ENCODE measurements at places on chromosomes 5 and 9.
A peak's percentile ranks its signal among the peaks of the same experiment; 100 is the strongest.

- DNase-seq = peak; percentile 40
Observed at GRCh38 chr5:116492016-116492623, 82.5 kb downstream of the SEMA6A start.

- DNase-seq = no peak
Observed at GRCh38 chr5:55063899-55064298, 38.5 kb upstream of the GZMA start.

DNA sequence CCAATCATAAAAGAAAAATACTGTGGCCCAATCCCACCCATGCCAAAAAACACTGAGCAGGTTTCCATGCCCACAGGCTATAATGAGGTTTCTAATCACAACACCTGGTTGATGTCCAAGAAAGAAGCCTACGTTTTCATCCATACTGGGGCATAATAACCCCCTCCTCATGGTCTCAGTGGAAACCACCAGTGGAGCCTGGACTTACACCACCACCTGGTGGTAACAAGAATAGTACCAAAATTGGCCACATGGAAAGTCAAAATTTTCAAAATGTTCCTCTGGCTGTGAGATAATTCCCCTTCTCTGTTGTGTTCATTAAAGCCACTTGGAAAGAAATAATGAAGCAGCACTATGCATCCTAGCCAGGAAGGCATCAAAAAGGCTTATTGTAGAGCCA lies 687.3 kb upstream of the ST8SIA4 start:
- DNase-seq = no peak

- DNase-seq = no peak
Observed at GRCh38 chr5:134989266-134989830, 21.6 kb downstream of the CATSPER3 start.

DNA sequence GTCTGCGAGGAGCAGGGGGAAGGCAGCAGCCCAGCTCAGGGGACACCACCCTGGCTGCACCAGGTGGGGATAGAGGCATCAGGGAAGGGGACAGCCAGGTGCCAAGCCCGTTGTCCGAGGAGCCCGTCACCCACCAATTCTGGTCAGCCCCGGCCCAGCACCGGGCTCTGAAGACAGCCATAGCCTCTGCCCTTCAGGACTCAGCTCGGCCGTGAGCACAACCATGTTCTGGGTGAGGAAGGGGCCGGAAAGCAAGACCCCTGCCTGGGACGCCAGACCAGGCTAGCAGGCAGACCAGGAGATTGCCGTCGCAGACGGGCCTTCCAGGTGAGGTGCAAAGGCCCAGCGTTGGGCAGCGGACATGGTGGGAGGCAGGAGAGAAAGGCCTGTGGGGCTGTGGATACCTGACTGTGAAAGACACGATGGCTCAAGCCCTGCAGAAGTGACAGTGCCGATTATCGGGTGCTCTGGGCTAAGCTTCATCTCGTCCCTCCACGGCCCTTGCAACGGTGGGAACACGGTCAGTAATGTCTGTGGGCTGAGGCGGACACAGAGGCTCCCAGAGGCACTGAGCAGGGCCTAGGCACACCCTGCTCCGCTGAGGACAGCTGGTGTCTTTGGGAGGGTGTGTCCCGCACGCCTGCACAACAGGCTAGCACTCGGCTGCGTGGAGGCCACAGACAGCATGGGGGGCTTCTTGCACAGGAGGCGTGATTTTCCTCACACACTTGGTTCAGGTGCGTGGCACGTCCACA lies 36.5 kb downstream of the DBH start:
- no peak for DNase-seq

DNA sequence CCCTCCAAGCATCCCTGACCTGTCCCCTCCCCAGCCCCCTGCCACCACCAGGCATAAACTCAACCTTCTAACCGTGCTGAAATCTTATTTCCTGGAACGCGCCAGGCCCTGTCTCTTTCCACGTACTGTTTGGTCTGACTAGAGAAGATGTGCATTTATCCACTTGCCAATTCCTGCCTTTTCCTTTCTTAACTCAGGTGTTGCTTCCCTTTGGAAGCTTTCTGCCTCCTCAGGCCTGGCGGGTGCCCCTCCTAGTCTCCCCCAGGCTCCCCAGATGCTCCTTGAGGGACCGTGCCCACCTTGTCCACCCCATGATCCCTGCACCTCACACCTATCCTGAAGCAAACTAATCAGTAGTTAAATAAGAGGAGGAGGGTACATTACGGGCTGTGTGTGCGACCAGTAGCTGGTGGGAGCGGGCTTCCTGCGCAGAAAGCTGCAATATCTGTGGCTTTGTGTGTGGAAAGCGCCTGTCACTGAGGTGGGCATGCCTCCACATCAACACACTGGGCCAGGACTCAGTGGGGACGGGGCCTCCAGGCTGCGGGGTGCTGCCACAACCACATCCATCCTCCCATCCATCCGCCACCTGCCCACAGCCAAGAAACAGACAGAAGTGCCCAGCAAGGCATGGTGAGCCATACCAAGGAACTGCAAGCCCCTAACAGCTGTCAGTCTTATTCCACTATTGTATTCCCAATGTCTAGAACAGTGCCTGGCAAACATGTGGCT lies 73.5 kb downstream of the COL23A1 start:
- no peak for DNase-seq

- DNase-seq = no peak
Observed at GRCh38 chr5:127586811-127587210, 62.1 kb upstream of the CTXN3 start.

- no peak for DNase-seq
Observed at GRCh38 chr5:17743580-17744435, 109.5 kb downstream of the TAF11L14 start.
